Stimulated activated CD8-positive, alpha-beta memory T cell treated with anti-CD3 and anti-CD28 coated beads, Interleukin-4, amount 100 ng/mL, for 1 hour (primary cell): ENCODE measurements at places on chromosomes 4 and X.

GRCh38 chr4:11710453-11711093, 281.9 kb upstream of the HS3ST1 start:
- no peak for DNase-seq

DNA sequence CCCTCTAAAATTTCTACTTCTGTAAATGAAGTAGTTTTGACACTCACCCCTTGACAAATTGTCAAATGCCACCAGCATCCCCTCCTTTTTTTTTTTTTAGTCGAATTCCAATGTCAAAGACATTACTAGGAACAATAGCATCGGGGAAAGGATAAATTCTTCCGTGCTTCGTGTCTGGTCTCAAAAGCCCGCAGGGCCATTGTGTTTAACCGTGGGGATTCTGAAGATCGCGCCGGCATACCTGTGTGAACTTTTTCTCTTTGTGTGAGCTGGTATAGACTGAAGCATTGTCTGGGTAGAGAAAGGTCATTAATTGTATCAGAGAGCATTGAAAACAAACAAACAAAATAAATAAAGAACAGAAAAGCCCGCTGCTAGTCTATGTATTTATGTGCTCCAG, 313.9 kb downstream of the ASMT start:
- no peak for DNase-seq

- no peak for DNase-seq
These were observed 187.5 kb upstream of the TBC1D9 start for GRCh38 chr4:140943486-140944198.

DNA sequence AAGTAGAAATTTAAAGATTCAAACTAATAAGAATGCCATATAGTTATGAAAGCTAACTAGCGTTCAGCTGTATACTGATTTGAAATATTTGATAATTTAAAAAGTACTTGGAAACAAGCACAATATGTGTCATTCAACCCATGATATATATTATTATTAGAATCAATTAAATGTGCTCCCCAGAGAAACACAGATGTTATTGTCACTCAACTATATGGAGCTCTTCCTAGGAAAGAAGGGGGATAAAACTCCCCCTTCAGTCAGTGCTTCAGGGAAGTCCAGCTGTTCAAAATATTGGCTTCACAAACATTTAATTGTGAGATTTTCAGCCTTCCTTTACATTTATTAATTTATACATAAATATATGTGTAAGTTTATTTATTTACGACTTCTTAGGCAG, 135.9 kb downstream of the SLC4A4 start:
- DNase-seq = no peak

DNA sequence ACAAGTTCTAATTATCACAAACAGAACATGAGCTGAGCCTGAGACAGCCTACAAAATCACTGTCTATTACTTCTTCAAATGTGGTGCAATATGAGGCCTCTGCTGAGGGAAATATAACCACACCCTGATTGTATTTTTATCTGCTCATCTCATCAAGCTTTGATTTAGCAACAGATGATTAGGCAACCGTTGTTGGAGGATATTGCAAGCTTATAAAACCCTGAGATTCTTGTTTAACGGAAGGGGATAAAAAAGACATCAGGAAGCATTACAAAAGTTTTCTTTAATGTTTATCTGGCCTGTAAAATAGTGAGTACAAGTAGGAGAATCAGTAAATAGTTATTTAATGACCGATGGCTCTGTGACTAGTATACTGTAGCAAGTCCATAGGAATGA, 108.5 kb downstream of the ZNF330 start:
- DNase-seq = no peak

DNA sequence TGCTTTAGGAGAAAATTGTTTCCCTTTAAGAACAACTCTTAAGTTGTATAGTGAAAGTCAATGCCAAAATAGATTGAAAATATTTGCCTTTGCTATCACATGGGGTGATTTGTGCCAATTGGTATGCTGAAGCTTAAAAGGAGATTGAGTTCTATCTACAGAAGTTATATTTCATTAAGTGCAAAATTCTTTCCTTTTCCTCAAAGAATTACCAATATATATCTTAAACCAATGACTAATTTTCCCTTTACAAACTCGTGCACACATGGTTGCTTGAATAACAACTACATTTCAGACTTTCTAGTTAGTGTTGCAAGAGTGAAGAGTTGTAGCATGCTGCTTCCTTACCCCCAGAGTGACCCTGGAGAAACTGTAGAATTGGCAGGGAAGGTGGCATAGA, 990.0 kb upstream of the PABPC4L start:
- DNase-seq = no peak

GRCh38 chr4:148054275-148054674, 322.4 kb downstream of the ARHGAP10 start:
- no peak for DNase-seq

GRCh38 chr4:153931804-153932203, 142.9 kb upstream of the SFRP2 start:
- DNase-seq = no peak

DNA sequence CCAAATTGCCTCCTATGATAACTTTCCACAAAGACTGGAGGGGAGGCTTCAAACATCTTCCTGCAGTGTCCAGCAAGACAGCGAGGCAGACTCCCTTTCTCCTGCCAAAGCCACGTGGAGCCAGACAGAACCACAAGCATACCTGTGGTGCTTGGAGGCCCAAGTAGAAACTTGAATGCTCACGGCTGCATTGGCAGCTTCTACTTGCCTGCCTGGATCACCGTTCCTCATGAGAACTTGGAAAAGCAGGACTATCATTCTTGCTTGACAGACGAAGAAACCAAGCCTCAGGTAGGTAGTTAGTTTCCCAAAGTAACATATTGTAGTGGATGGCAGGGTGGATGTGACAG, 216.3 kb upstream of the SFRP2 start:
- DNase-seq = no peak

DNA sequence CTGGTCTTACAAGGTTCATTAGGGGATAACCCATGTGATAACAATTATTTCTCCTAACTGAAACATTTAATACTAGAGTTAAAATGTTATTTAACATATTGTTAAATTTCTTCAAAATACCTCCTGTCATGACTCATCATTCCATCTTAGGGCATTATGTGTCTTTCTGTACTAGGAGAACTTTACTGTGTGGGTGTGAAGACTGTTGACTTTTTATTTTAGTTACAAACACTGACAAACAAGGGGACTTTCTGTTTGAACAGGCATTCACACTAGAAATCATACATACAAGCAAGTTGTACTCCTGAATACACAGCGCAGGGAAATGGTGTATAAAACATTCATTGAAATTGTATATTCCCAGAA, 175.9 kb downstream of the FBXW7 start:
- DNase-seq = no peak

GRCh38 chr4:68416591-68416990, 30.7 kb upstream of the TMPRSS11E start:
- no peak for DNase-seq

- DNase-seq = no peak
These were observed 13.4 kb upstream of the ADH4 start for GRCh38 chr4:99157478-99157935.

DNA sequence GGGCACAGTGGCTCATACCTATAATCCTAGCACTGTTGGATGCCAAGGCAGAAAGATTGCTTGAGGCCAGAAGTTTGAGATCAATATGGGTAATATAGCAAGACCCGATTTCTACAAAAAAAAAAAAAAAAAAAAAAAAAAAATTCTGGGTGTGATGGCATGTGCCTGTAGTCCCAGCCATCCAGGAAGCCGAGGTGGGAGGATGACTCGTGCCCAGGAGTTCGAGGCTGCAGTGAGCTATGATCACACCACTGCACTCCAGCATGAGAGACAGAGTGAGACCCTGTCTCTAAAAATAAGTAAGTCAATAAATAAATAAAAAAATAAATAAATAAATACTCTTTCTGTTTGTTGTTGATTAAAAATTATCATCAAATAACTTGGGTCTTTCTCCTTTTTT, 62.4 kb upstream of the BMPR1B start:
- DNase-seq = no peak

GRCh38 chr4:93791570-93792195, 36.9 kb upstream of the ATOH1 start:
- DNase-seq = no peak

DNA sequence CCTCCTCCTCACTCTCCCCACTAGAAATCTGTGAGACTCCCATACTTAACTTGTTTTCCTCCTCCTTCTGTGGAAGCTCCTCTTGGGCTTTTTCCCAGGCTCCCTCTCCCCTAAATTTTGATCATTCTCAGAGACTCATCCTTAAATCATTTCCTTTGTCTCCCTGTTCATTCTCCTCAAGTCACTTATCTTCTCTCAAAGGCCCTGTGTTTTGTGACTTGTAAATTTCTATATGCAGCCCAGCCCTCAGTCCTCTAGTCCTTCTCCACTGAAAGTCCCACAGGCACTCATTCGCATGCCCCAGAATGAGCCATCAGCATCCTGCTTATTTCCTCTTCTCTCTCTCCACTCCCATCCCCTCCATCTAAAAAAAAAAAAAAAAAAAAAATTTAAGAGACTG, 171.8 kb downstream of the SOWAHB start:
- no peak for DNase-seq

- no peak for DNase-seq
These were observed 172.0 kb downstream of the ADAM29 start for GRCh38 chr4:175090116-175090515.

- no peak for DNase-seq
These were observed 104.2 kb downstream of the PAPSS1 start for GRCh38 chr4:107615809-107616208.

DNA sequence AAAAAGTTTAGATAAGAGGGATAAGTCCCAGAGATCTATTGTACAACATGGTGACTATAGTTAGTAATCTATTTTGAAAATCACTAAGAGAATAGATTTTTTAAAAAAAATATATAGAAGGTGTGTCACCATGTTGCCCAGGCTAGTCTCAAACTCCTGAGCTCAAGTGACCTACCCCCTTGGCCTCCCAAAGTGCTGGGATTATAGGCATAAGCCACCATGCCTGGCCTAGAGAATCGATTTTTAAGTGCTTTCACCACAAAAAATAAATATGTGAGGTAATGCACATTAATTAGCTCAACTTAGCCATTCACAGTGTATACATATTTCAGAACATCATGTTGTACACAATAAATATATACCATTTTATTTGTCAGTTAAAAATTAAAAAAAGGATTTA, 56.7 kb upstream of the TBC1D9 start:
- no peak for DNase-seq

GRCh38 chr4:181971411-181971810, 271.8 kb upstream of the TENM3 start:
- no peak for DNase-seq

- DNase-seq = no peak
These were observed 49.3 kb upstream of the EPGN start for GRCh38 chr4:74258963-74259362.

GRCh38 chrX:103414561-103414960, 38.2 kb downstream of the BEX3 start:
- DNase-seq = no peak

GRCh38 chr4:25875281-25875745, 12.5 kb upstream of the SEL1L3 start:
- no peak for DNase-seq

DNA sequence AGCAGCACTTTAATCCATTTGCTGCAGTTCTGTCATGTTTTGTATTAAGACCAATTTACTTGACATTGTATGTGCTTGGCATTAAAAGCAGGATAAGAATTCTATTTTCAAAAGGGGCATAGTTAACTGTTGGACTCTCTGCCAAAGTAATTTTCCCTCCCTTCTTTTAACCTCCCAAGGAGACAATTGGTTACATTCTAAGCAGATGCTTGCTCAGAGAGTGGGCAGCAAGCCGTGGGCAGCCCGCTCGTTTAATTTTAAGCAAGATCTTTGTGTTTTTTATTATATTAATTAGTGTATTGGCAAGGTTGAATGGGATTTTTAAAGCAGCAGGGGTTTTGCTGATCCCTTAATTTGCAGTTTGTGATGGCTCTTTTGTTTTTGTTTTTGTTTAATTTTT, 37.1 kb upstream of the KLHL8 start:
- no peak for DNase-seq

DNA sequence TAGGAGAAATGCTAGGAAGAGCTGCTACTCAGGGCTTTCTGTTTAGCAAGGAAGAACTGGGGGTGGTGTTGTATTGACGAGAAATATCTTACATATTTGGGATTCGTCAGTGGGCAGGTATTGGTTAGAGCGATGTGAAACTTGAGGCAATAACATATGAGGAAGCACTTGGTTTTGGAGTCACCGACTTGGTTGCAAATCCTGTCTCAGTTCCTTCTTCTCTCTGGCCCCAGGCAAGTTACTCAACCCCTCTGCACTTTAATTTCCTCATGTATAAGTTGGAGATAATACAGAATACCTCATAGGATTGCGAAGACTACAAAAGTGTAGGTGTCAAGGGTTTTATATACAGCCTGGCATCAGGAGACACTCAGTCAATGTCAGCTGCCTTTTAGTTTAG, 34.1 kb downstream of the GPAT3 start:
- DNase-seq = no peak

GRCh38 chrX:20378233-20378920, 111.7 kb upstream of the RPS6KA3 start:
- no peak for DNase-seq

- no peak for DNase-seq
These were observed 1854.6 kb downstream of the PCDH7 start for GRCh38 chr4:32574803-32575202.

- DNase-seq = no peak
These were observed 54.1 kb upstream of the CLDN34 start for GRCh38 chrX:9913146-9913433.

GRCh38 chrX:51825436-51825835, 68.0 kb upstream of the MAGED1 start:
- no peak for DNase-seq

- no peak for DNase-seq
These were observed 46.8 kb downstream of the CENPVL3 start for GRCh38 chrX:51571874-51572273.

DNA sequence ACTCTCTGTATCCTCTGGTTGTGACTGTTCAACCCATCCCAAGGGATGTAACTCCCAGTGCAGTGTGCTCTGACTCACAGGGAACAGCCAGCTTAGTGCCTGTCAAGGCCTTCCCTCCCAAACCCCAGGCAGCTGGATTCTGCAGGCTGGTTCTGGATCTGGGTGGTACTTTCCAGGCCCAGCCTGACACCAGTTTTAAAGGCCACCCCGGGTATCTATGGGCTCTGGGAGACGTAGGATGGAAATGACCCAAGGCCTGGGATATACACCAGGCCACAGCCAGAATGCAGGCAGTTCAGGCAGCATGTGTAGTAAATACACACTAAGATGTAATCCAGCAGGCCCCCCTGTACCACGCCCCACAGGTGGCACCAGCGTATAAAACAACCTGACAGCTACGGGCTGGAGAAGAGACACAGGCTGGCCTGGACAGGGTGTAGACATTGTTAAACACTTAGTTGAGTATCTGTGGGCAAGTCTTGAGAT, 64.2 kb downstream of the SPINK2 start:
- no peak for DNase-seq

- no peak for DNase-seq
These were observed 348.2 kb downstream of the BMPR1B start for GRCh38 chr4:95105983-95106382.

DNA sequence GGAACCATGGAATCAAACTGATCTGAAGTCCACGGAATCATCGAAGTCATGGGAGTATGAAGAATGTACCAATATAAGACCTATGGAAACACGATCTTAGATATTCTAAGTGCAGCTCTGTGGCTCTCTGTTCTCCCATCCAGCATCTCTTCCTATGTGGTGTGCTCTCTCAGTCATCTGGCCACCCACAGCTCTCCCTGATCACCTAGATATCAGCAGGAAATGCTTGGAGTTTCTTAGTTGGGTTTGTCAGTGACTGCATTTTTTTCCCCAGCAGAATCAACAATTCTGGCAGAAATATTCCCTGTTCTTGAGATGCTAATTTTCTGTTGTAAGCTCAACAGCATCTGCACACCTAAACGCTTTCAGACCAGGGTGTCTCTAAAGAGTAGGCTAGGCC, 94.1 kb downstream of the GC start:
- DNase-seq = no peak

- DNase-seq = no peak
These were observed 1.8 kb downstream of the TBC1D25 start for GRCh38 chrX:48541140-48541814.
